ENCODE measurements at places on chromosomes 2 and 18. TPM values are rescaled to one million over a fixed set of nuclear protein-coding genes. Genes with fewer than 3 reads are reported as not detected.

The MAL gene
- not detected for total RNA-seq

GRCh38 chr2:54166121-54166773, 50.8 kb downstream of the ACYP2 start:
- no peak for DNase-seq

DNA sequence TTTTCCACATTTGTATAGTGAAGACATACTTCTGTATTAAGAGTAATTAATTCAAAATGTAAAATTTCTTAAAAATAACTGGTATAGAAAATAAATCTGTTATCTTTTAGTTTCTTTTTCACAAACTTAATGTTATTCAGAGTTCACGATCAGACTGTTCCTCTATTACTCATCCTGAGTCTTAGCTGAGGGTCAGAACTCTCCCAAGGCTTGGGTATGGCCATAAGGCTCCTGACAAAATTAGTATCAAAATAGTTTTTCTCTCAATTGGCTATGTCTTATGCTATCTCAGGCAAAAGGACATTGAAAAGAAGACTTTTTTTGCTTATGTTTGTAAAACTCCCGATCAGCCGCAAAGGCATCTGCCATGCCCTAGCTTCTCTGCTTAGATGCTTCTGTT, 56.1 kb upstream of the NAB1 start:
- no peak for DNase-seq

GRCh38 chr2:238817891-238818290, 30.0 kb upstream of the TWIST2 start:
- DNase-seq, result no peak
